ENCODE measurements at places on chromosomes 1 and 21.

GRCh38 chr1:11654939-11655808 is 497 bp downstream of the FBXO44 start:
- no peak for DNase-seq

DNA sequence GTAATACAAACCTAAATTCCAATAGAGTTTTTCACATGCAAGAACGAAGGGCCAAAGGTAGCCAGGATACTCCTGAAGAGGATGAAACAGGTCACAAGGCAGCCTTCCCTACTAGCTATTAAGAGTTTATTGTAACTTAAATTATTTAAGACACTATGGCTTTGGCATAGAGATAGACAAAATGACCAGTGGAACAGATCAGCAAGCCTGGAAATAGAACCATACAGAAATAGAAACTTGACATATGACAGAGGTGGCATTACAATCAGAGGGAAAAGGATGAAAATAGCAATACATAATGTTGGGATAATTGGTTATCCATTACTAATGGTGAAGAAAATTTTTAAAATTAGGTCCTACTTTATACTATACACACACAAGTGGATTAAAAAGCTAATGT is 16.5 kb downstream of the GFI1 start:
- DNase-seq = no peak

- no peak for DNase-seq
These were observed 30.5 kb downstream of the SOX13 start for GRCh38 chr1:204103431-204103741.

DNA sequence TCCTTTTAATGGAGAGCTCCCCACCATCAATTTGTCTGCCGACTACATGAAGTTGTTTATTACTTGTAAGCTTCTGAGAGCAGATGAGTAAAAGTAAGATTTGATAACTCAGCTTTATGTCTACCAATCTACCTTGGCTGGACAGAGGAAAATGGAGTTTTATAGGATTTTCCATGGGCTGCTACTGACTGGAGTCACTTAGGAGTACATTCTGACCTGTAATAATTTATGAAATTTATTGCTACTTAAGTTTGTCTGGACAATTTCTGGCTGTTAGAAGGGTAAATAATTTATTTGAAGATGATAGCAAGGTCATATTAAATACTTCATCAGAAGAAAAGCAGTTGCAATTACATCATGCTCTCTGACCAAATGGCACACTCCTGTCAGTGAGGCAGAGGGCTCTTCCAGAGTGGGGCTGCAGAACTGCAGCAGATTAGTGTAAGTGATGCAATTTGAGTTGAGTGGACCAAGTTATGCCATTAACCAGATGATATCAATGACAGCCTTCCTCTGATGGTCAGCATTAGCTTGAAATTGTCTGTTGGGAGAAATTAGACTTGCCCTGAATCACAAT is 736.7 kb upstream of the PTBP2 start:
- no peak for DNase-seq

DNA sequence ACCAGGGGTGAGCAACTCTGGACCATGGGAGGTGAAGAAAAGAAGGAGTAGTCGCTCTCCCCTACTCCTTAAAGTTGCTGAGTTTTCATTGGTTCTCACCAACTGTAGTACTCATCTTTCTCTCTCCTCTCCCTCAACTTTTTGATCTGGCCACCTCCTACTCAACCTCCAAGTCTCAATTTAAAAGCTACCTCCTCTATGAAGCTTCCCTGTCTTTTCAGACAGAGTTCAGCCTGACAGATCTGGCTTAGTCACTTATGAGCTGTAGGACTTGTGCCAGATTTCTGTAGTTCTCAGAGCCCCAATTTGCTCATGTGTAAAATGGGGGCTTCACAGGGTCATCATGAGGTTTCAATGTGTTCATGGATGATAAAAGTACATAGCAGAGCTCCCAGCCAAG is 34.5 kb upstream of the HTR1D start:
- no peak for DNase-seq

DNA sequence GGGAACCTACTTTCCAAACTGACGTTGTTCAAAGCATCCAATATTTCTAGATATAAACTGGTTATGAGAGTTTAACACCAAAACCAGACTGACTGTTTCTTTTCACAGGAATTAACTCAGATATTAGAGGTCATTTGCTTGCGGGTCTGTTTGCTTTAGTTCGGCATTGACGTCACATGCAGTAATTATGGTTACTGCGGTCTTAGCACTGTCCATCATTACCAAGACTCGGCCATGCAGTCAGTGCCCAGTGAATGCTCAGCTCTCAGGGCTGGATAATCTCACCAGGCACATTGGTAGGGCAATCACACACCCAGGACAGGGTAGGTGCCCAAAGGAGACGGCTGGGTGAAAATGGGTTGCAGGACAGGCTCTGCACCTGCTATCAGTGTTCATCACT is 9.9 kb upstream of the F3 start:
- no peak for DNase-seq

- no peak for DNase-seq
These were observed 76.9 kb downstream of the MRPL37 start for GRCh38 chr1:54276617-54277450.

DNA sequence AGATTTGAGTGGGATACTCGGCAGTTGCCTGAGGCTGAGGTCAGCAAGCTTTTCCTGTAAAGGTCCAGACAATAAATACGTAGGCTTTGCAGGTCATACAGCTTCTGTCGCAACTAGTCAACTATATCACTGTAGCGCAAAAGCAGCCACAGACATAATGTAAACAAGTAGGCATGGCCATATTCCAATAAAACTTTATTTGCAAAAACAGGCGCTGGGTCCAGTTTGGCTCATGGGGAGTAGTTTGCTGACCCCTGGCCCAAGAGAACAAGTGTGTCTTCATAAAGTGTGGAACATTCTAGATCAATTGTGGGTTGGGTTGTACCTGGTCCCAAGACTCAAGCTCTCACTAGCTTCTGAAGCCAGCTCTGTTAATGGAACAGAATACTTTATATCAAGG is 78.8 kb downstream of the MIS18A start:
- no peak for DNase-seq

GRCh38 chr1:230910755-230911117 is 42.4 kb upstream of the C1orf198 start:
- DNase-seq = no peak

All from hypothalamus (tissue), 51 donors.